ENCODE measurements at places on chromosomes 7 and 10. TPM values are rescaled to one million over a fixed set of nuclear protein-coding genes. Genes with fewer than 3 reads are reported as not detected.

DNA sequence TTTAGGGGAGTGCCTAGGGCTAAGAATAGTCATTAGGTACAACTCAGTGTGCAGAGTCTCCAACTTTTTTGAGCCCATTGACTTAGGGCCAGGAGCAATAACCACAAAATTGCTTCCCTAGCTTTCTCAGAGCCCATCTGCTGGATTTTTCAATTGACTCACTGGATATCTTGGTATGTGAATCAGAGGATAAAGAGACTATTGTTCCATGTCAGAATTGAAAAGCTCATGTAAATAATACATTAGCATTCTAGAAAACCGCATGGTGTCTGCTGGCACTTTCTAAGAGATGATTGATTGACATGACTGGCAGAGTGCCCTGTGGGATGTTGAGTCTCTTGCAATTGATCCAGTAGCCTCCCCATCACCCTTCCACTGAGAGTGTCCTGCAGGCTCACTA lies 246.2 kb downstream of the CCDC7 start:
- no peak for DNase-seq

DNA sequence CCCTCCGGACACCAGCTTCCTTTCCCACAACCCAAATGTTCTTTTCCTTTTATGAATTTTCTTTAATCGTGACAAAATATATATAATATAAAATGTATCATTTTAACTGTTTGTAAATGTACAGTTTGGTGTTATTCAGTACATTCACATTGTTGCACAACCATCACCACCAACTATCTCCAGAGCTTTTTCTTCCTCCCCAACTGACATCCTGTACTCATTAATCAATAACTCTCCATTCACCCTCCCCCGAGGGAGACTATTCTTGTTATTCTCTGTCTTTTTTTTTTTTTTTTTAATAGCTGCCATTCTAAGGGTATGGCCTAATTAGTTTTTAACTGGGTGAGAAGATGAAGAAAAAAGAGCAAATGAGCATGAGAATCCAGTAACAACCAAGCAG lies 30.6 kb upstream of the ITGB1 start:
- DNase-seq: no peak

DNA sequence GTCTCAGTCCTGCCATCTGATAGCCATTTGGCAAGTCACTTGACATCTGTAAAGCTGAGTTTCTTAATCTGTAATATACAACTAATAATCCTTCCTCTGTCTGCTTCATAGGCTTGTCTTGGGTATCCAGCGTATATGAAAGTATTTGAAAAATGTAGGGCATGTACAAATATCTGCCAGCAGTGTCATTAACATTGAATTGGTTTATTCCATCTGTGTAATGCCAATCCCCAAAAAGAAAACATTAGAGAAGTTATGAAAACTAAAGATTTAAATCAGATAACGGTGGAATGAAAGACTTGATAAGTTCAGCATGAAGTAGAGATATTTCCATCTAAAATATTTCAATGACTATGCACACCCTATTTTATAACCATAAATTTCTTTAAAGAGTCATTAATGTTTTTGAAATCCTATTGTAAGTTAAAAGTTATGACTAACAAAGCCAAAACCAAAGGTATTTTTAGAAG lies 9.8 kb upstream of the RTKN2 start:
- no peak for DNase-seq

DNA sequence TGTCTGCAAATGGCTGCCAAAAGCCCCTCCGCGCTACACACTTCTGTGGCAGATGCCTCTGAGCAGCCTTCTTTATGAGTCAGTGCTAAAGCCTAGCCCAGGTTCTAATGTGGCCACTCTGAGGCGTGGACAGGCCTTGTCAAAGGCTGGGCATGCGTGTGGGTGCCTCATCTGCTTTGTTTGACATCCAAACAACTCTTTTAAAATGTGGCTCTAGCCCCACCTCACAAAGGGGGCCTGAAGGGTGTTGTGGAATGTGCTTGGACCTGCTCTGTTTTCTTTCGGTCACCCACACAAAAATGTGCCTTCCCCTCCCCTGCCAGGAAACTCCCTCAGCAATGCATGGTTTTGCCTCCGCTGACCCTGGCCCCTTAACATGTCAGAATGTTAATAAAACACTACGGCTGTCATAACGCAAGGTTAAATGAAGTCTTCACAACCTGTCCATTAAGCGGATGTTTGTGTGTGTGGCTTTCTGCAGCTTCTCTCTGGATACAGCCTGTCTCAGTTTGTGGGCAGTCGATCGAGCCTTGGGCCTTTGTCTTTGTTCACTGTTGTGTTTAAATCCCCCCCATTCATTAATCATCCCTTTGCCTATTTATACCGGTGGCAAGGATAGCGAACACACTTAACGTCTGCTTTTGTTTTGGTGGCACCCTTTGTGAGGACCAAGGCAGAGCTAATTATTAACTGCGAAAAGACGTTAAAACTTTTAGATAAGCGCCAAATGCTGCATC lies 718.9 kb downstream of the LRMDA start:
- DNase-seq: no peak

The TAS2R5 gene
- 0.58 TPM for total RNA-seq

GRCh38 chr10:124590216-124591122 lies 128.8 kb downstream of the LHPP start:
- peak; percentile 13 for DNase-seq

DNA sequence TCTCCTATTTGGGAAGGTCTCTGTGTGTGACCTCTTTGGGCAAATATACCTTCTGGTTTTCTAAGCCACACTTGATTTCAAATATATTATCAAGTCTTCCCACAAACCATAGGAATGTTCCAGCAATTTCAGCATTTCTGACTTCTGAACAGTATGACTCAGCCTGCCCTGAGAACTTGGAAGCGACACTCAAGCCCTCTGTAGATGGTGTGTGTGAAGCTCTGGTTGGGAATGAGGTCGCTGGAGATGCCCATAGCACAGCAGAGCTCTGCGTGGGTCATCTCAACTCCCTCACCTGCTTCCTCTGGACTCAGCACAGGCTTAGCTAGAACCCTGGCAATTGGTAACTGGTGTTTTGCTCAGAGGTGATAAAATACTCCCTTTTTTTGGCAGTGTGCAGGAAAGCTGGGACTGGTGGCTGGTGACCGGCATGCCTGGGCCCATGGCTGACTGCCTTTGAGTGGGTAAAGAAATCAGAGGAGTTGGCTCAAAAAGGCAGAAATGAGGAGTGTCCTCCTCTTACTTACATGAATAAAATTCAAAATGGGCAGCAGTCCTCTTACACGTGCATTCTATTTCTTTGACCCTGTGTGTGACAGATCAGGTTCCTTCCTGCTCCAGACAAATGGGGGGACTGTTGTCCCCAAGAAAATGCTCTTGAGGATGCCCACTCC lies 87.5 kb upstream of the NRP1 start:
- peak; percentile 44 for DNase-seq

DNA sequence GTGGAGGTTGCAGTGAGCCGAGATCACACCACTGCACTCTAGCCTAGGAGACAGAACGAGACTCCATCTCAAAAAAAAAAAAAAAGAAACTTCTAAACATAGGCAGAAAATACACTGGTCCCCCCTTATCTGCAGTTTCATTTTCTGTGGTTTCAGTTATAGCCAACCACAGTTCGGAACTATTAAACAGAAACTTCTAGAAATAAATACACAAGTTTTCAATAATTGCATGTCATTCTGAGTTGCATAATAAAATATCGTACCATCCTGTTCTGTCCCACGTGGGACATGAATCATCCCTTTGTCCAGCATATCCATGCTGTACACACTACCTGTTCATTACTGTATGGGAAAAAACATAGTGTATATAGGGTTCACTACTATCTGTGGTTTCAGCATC lies 8.0 kb downstream of the XRCC2 start:
- no peak for DNase-seq

GRCh38 chr7:108135446-108136190 lies 5.5 kb upstream of the LAMB4 start:
- DNase-seq: no peak

DNA sequence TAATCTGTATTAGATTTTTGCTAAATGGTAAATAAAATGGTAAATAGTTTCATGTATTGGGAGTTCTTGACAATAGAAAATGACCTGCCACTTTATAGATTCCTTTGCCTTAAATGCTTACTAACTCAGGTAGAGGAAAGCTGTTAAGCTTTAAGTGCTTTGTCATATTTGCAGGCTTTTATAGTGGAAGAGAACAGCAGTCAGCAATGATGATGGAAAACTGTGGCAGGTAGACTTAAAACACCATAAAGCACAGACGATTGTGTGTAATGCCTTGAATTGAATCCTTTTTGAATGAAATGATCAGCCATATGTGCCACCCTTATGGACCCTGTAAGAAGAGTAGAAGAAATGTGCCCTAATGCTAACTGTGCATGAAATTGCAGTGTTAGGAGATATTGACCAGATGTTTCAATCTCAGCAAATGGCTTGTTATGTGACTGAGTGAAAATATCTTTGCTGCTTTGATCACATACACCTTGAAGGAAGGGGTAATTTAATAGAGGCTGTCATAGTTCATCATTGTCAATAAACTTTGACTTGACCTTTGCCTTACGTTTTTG lies 230.4 kb downstream of the ADK start:
- DNase-seq: no peak
